Posterior vena cava (tissue), 2 donors: ENCODE measurements at places on chromosomes 5 and 9.

GRCh38 chr9:86765746-86766430 is 181.4 kb downstream of the GAS1 start:
- no peak for DNase-seq

GRCh38 chr5:115180165-115180709 is 10.5 kb upstream of the TRIM36 start:
- no peak for DNase-seq

DNA sequence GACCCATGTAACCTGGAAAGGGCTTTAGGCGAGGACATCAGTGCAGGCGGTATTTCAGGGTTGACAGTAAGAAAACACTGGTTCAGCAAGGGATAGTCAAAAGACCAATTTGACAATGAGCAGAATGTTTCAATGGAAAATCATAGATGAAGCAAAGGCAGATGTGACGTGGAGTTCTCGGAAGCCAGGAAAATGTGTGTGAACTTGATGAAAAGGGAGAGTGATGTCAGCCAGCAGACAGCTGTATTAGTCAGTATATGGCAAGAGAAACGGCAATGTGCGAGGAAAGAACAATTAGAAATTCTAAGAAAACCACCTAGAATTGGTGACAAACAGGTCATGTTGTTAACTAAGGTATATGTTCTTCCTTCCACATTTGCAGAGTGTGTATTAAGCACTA is 503.9 kb upstream of the DAB2 start:
- DNase-seq: no peak

- DNase-seq: no peak
Observed at GRCh38 chr5:119393746-119394145, 37.9 kb downstream of the TNFAIP8 start.
